Neural crest cell (in vitro differentiated cells): ENCODE measurements at places on chromosomes 6 and 20. TPM values are rescaled to one million over a fixed set of nuclear protein-coding genes. Genes with fewer than 3 reads are reported as not detected.

DNA sequence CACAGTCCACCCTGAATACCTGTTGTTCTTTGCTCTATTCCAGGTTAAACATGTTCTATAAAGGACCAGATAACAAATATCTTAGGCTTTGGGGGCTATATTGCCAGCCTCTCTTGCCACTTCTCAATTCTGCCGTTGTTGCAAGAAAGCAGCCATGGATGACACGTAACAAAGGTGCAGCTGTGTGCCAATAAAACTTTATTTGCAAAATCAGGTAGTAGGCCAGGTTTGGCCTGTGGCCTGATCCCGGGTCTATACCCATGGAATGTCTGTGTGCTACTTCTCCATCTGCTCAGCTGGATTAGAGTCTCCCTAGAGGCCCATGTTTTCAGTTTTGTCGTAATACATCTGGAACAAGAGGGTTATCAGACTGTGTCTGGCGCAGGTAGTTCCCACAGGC lies 175.3 kb upstream of the KCNG1 start:
- DNase-seq = no peak

- no peak for DNase-seq
These were observed 66.8 kb downstream of the ARHGAP18 start for GRCh38 chr6:129643176-129643575.

DNA sequence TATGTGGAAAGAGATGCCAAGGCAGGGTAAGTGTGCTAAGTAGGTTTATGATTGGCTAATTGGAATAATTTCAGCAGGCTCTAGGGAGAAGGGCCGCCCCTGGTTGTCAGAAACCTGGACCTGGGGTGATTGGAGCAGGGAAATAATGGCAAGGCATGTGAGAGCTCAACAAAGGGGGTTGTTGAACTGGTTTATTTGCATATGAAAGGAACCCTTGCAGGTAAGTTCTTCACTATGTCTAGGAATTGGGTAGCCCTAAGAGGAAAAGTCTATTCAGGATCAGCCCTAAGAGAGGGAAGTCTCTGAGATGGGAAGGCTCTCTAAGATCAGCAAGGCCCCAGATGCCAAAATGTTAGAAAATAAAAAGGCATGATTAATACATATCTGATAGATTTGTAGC lies 175.4 kb upstream of the PRND start:
- DNase-seq = no peak

DNA sequence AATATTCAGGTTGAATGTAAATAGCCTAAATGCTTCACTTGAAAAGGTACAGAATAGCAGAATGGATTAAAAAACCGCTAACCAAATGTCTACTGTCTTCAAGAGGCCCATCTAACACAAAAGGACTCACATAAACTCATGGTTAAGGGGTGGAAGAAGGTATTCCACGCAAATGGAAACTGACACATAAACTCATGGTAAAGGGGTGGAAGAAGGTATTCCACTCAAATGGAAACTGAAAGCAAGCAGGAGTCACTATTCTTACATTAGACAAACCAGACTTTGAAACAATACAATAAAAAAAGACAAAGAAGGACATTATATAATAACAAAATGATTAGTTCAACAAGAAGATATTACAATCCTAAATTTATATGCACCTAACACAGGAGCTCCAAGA lies 38.3 kb upstream of the PKIB start:
- DNase-seq = no peak

- DNase-seq = no peak
These were observed 6.9 kb downstream of the RPL10A start for GRCh38 chr6:35474942-35475570.

DNA sequence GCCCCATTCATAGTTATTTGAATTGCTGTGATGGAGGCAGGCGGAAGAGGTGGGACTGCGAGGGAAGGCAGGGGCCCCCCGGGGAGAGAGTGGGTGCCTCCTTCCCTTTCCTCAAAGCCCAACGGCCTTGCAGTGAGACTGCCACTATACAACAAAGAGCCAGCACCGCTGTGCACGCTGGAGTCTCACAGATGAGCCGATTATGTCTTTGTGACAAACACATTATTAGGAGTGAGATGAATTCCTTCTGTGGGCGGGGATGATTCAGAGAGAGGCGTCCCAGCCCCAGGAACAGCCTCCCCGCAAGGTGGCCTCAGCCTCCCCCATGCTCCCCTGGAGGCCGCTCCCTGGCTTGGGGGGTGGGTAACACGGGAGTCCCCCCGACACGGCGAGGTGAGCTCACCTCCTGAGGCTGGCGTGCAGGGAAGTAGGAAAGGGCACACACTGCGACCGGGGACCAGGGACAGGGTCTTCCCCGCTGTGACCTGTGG lies 26.7 kb downstream of the NTSR1 start:
- DNase-seq = no peak

DNA sequence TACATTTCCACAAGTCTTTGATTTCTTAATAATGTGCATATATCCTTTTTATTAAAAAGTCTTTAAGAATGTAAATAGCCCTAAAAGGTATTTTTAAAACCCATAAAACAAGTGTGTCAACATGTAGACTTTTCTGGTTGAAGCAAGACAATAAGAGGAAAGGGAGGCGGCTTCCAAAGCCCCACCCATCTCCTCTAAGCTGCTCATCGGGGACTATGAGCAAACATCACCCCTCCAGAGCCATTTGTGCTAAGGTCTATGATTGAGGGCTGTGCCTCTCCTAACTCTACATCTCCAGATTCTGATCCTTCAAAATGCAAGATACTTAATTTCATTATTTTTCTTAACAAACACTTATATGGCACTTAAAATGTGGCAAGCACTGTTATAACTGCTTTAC lies 2.5 kb upstream of the NAA20 start:
- no peak for DNase-seq

- DNase-seq = no peak
These were observed 942.1 kb upstream of the EPHA7 start for GRCh38 chr6:94361304-94362060.

GRCh38 chr6:132964101-132964867 lies 149.9 kb downstream of the RPS12 start:
- no peak for DNase-seq

DNA sequence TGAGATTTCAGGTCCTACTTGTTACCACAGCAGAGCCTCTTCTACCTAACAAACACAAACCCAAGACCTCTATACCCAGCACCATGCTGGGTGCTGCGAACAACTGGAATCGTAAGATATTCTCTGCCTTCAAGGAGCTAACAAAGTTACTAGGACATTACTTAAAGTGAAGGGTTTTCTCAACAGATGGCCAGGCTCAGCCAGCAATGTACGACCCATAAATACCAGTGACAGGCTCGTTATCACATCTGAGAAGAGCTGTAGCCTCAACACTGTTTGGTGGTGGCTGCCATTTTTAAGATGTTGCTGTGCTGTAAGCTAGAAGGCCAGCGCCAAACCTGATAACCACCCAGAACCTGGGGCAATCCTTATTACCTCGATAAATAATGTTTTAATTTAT lies 406.5 kb downstream of the KIF16B start:
- DNase-seq = no peak

Gene CCN6
- total RNA-seq = not detected in 2 replicates

Gene ZSCAN31
- 5.7 and 6.7 TPM in 2 replicates for total RNA-seq

Gene ABRACL
- total RNA-seq = 66.8 and 66.9 TPM in 2 replicates

Gene ARHGAP18
- total RNA-seq = 3.4 and 3.6 TPM in 2 replicates

Gene HMGCLL1
- 0.73 and 0.75 TPM in 2 replicates for total RNA-seq

Gene SPATA25
- 0.41 and 2.2 TPM in 2 replicates for total RNA-seq
